ENCODE measurements at places on chromosomes 4 and X.

DNA sequence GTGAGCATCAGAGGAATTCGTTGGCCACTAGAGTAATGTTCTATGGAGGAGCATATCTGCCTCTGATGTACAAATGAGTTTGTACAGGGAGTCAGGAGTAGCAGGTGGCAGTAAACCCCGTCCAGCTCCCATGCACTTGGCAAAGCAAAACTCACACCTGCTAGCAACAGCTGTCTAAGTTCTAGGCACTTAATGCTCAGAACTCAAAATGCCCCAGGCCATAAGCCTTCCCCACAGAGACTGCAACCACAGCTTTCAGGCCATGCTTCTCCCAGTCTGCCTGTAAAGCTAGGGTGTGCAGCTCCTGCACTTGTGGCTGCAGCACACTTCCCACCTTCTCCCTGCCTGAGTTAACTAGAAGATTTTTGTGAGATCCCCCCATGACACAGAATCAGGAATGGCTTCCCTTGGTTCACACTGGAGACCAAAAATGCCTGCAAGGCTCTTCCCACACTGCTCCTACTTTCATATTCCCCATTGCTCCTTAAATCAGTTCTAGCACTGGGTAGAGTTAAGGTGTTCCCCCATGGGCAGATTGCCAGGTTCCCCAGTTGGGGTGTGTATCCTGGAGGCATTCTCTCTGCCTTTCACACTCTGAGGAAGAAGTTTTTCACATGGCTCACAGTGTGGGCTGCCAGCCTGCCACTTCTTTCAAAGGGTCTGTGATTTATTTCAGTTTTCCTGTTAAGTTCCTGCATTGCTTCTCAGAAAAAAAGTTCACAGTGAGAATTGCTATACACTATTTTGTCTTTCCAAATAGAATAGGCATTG is 189.9 kb downstream of the STPG2 start:
- DNase-seq, result no peak

DNA sequence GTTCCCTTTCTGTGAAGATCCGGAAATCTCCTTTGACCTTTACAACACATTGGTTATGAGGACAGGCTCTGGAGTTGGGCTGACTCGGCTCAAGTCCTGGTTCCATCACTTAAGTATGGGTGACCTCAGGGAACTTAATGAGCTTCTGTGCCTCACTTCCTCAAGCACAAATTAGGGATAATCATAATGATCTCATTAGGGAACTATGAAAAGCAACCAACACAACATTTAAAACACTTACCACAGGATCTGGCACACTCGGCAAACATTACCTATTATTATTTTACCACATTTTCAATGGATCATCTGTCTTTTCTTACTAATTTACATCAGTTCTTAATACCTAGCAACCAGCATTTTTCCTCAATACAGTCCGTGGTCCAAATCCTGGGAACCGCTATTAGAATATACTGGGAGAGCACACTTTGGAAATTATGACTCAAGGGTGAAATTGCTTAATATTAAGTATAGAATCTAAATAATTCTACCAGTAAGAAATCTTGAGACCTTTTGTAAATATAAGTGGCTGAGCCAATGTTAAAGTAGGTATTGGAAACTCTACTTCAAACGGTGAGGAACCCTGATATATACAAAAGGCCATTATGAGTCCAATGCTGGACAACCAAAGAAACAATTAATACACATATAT is 19.6 kb downstream of the ADGRA3 start:
- no peak for DNase-seq

DNA sequence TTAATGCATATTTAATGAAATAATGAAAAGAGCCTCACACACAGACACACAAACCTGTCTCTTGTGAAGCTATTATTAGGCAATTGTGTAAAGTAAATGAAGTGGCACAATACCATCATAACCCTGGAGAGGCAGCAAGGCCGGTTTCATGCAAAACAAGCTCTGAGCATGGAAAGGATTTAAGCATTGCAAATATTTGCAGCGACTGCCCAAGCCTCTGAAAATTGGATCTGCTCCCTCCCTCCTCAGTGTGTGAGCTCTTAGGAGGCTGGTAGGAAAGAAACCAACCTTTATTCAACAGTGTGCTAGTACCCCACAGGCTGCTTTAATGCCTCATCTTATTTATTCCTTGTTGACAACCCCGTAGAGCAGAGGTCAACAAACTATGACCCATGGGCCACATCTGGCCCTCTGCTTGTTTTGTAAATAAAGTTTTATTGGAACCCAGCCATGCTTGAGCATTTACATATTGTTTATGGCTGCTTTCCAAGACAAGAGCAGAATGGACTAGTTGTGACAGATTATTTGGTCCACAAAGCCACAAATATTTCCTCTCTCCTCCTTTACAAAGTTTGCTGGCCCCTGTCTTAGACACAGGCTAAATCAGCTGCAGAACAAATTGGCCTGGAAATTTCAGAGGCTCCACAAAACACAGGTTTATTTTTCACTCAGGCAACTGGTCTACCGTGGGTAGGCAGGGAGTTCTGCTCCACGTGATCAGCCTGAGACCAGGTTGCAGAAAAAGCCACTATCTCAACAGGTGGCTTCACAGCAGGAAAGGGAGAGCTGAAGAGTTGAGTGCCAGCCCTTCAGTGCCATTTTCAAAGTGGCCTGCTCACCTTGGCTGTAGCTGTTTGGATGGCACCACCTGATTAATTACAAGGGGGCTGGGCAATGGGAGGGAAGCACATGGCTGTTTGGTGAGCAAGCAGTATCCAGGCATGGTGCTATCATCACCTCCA is 16.8 kb downstream of the RS1 start:
- no peak for DNase-seq

DNA sequence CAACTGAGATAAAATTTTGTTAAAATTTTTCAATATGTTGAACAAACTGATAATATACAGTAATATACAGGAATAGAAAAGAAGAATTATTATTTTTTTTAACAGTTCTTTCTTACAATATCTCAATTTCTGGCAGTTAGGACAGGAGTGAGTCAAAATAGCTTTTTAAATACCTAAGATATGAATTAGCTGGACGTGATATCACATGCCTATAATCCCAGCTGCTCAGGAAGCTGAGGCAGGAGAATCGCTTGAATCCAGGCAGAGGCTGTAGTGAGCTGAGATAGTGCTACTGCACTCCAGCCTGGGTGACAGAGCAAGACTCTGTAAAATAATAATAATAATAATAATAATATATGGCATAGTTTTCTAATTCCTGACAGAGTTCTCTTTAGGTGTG is 1039.3 kb downstream of the STPG2 start:
- no peak for DNase-seq

- no peak for DNase-seq
Observed at GRCh38 chr4:166535865-166536264, 662.8 kb downstream of the TLL1 start.

GRCh38 chrX:1341545-1342184 is 5.1 kb downstream of the IL3RA start:
- DNase-seq, result no peak

- DNase-seq, result no peak
Observed at GRCh38 chrX:9539605-9540387, 74.9 kb downstream of the TBL1X start.

DNA sequence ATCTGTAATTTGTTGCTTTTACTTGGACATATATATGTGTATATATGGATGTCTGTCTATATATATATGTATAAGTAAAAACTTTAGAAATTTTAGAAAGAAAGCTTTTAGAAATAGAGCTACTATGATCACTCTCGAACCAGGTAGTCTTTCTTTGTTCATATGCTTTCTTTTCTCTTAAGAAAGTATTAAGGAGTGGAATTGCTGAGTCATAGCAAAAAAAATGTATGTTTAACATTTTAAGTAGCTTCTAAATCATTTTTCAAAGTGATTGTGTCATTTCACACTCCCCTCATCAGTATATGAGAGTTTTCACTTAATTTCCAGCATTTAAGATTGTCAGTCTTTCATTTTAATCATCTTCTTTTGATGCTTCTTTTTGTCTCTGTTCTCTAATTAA is 447.9 kb upstream of the TECRL start:
- DNase-seq, result no peak

GRCh38 chr4:114132830-114133229 is 153.4 kb upstream of the ARSJ start:
- no peak for DNase-seq

DNA sequence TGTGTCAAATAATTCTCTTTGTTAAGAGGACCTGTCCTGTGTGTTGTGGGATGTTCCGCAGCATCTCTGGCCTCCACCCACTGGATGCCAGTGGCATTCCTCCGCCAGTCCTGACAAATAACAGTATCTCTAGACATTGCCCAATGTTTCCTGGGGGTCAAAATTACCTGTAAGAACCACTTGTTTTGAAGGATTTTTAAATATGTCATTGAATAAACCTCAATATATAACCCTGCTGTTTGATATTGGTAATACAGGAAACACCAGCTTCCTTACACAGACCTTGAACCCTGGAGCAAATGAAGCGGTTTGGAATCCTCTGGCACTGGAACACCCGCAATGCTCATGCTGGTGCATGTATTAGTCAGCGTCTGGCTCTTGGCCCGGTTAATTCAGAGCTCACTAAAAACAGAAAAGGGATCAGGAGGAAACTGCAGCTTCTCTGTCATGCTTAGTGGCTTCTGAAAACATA is 101.3 kb downstream of the TBL1X start:
- no peak for DNase-seq

GRCh38 chrX:149462849-149463248 is 42.3 kb downstream of the IDS start:
- no peak for DNase-seq

- no peak for DNase-seq
Observed at GRCh38 chrX:24493740-24494581, 28.9 kb downstream of the PDK3 start.

DNA sequence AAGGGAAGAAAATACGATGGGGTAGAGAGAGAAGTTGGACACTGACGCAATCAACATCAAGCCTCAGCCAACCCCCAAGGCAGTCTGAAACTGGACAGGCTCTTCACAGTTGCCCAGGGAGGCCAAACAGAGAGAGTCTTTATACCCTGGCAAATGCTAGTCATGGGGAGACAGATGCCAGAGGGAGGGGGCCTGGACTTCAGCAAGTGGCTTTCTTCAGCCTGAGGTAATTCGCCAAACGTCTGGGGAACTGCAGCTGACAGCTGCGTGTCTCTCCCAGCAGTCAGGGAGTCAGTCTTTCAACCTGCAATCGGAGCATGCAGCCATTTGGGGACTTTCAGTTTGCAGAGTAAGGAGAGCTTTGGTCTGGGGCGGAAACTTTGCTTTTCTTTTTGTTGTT is 521.6 kb downstream of the TRIML1 start:
- DNase-seq, result no peak

- DNase-seq, result no peak
Observed at GRCh38 chr4:182644683-182645050, 272.5 kb downstream of the DCTD start.
